Karpas-422 (cell line): ENCODE measurements at places on chromosomes 3 and 15.

DNA sequence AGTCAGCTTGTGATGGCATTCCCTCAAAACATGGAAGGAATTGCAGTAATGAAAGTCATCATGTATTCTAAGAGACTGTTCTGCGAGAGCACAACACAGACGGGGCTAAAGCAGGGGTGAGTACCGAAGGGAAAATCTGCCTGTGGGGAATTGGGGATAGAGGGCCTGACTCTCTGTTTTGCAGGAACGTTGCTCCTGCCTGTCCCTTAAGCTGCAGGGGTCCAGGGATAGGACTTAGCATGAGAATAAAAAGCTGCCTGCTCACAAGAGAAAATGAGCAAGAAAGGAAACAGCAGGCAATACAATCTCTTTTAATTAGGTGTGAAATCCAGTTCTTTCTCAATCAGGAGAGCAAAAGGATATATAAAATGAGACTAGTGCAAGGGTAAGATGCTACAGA lies 62.2 kb downstream of the TIGIT start:
- DNase-seq: no peak

DNA sequence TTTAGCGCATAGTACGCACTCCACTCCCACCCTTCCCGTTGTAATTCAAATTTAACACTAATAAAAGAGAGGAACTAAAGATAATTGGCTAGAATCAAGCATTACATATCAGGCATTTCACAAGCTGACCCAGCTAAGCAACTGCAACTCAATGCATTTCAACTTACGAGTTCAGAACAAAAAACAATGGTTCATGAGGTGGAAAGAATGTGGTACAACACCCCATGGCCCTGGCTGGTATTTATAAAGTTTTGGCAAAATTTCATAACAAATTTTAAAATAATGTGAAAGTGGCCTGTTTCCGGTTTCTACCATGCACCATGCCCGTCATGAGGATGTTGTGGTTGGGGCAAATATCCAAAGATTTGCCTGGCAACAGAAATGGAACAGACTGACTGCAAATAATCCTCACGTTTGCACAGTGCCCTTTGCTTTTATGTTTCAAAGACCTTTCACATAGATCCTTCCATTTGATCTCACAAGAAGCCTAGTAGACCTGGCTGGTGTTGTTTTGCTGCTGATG lies 455.3 kb upstream of the NR2F2 start:
- DNase-seq: no peak

DNA sequence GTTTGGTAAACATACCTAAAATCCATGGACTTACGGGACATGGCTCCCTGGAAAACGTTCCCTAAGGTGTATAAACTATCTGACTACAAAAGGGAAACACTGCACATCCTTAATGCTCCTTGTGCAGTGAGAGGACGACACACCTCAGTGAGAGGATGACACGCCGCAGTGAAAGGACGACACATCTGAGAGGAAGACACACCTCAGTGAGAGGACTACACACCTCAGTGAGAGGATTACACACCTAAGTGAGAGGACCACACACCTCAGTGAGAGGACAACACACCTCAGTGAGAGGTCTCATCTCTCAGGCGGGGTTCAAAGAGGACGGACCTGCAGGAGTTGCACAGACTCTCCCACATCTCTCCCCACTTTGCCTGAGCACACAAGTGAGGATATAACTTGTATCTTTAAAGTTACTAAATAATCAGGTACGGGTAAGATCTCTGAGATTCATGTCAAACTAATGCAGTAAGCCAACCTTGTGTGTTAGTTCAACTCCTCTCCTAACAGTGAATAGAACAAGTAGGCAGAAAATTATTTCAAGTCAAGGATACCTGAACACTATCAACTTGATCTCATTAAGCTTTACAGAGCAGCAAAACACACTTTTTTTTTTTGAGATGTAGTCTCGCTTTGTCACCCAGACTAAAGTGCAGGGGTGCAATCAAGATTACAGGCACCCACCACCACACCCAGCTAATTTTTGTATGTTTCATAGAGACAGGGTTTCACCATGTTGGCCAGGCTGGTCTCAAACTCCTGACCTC lies 32.1 kb downstream of the HERC2 start:
- no peak for DNase-seq

- no peak for DNase-seq
Observed at GRCh38 chr3:40821315-40821714, 296.6 kb downstream of the ZNF621 start.

DNA sequence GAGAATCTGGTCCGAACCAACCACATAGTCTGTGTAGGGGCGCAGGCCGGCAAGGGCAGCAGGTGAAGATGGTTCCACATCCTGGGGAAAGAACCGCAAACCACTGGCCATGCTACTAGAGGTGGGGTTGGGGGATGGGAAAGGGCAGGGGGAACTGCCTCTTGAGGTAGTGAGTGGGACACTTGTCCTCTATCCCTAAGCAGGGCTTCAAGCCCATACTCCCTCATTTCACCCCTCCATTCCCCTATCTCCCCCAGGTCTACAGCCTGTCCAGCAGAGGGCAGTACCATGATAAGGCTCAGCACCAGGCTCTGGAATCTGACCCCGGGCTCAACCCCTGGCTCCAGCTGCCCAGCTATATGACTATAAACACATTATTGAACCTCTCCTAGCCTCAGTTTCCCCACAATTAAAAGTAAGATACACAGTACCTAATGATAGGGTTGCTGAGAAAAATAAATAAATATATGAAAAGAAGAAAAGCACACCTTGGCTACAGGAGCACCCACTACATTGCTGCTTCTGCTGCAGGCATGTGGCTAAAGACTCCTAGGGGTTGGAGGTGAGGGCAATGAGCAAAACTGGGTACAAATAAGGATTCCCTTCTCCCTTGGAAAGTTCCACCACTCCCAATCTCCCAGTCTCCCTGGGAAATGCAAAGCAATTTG lies 6.3 kb downstream of the GORASP1 start:
- DNase-seq: peak; percentile 82

DNA sequence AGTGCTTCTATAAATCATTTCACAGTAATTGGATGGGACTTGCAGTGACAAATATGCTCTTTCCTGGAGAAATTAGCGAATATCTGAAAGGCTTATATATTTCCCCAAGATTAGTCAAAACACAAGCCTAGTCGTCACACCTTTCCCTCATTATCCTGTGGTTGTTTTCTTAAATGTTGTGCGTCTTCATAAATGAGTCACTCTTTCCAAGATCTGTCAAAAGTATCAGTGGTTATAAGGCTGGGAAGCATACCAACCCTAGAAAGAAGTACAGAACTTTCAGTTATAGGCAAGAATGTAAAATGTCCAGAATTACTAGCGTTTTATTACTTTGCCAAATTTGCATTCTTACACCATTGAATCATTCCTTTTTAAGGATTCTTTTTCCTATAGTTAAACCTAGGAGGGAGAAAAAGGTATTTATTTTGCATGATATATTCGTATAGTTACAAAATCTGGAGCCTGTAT lies 33.6 kb downstream of the TMEM212 start:
- no peak for DNase-seq
